ENCODE measurements at places on chromosomes 12 and 14.

DNA sequence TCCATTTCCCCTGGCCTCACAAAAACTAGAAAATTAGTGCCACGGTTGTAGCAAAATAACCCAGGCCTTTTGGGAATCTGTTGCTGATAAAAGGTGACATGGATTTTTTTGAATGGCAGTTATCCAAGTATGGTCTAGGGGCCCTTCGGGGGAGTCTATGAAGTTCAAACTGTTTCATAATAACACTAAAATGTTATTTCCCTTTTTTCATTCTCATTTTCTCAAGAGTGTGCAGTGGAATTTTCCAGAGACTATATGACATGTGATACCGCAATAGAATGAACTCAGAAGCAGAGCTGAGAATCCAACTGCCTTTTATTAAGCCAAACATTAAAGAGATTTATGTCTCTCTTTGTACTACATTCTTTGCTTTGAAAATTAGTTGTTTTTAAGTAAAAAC lies 26.9 kb downstream of the GSTZ1 start:
- DNase-seq = no peak

- DNase-seq = no peak
Measured at GRCh38 chr12:22766911-22767420, 142.0 kb downstream of the ETNK1 start.

DNA sequence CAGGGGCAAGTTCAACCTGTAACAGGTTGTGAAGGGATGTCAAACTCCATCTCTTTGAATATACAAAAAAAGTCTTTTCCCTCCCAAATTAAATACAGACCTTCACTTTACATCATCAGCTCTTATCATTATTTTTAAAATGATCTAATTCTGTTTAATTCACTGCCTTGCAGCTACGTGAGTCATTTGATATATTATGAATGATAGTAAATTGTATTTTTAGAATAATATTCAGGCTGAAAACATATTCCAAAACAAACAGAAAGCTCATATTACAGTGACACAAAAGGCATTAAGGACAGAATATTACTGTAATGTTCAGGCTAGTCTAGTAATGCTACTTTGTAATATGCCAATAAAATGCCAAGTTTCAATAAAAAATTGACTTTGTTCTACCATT lies 53.3 kb downstream of the BCAT1 start:
- no peak for DNase-seq

GRCh38 chr14:27739657-27740156 lies 1026.9 kb upstream of the FOXG1 start:
- DNase-seq = no peak

GRCh38 chr14:63565448-63565847 lies 22.3 kb upstream of the PPP2R5E start:
- DNase-seq = no peak
